ENCODE measurements at places on chromosomes 12 and 14. TPM values are rescaled to one million over a fixed set of nuclear protein-coding genes. Genes with fewer than 3 reads are reported as not detected.

The LYZ gene
- total RNA-seq = 23.1 TPM

GRCh38 chr14:105138551-105139111 lies 29.9 kb downstream of the JAG2 start:
- no peak for DNase-seq

GRCh38 chr12:54161481-54162437 lies 27.0 kb downstream of the SMUG1 start:
- no peak for DNase-seq

The WIF1 gene
- total RNA-seq = 0.91 TPM

DNA sequence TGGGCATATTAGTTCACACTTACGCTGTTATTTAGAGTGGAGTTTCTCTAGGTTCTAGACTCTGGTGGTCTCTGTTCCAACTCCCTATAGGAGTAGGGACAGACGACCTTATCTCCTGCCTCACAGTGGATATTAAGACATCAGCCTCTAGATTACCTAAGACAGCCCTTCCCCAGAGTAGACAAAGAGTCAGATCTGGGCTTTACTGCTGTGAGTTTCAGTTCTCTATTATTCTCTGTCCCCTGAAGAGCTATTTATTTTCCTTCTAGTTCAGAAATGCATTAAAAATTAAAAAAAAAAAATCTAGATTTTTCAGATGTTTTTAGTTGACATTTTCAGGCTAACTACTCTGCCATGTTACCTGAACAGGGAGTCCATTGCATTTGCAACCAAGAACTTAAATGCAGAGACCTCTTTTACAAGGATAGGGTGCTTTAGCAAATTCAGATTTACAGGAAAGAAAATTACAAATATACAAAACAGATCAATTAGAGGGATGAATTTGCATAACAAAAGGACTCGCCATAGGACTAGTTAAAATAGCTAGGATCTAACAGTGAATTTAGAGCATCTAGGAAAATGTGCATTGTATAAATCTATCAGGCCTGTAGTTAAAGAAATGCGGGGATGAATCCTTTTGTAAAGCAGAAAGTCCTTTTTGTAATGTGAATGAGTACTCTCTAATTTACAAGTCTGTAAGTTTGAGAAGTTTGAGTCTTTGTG lies 381.4 kb downstream of the APAF1 start:
- DNase-seq = no peak

GRCh38 chr12:110717037-110717436 lies 25.7 kb downstream of the PPP1CC start:
- DNase-seq = no peak
